ENCODE measurements at places on chromosomes 4 and X.

- DNase-seq = no peak
These were observed 81.4 kb downstream of the PRR32 start for GRCh38 chrX:126900937-126901336.

DNA sequence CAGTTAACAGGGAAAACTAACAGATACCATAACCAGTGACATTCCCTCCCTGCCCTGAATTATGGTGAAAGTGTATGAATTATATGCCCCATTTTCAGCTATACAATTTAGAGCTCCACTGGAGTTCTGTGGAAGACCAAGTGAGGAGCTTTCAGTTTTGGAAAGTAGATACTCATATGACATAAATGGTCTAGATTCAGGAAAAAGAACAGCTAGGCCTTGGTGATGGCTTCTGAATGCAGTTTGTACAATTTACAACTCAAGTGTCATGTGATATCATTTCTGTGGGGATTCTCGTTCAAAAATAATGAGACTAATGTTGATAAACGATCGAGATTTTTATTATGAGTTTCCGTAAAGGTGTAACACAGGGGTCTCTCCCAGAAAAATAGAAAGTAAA is 8.2 kb upstream of the SEC24B start:
- DNase-seq = no peak

DNA sequence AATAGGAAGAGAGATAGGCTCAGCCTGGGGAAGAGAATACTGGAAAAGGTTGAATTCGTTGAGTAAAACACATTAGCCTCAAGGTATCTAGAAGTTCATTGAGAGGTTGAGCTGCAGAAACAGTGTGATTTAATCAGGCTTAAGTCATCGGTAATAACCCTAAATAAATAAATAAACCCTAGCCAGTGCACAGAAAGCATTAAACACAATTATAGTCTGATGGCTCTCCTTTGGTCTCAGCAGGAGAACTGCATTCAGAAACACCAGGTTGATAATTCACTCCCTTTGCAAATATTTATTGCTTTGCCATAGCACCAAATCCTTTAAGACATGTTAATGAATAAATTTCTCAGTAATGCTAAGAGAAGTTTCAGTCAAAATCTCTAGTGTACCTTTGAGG is 9.6 kb downstream of the DCX start:
- no peak for DNase-seq

DNA sequence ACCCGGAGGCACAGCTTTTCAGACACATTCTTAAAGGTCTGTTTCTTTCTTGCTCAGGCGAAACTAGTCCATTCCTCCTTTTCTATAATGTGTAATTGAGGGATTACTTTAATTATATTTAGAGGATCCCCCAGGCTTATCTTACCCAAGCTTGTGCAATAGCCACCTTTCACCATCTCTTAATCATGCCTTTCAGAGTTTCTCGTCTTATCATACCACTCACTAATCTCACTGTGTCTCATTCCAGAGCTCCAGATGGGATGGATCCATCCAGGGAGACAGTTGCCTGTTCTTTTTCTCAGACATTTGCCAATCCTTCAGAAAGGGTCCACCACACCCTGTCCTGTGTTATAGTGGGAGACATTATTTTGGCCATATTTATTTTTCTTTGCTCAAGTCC is 12.5 kb downstream of the SPARCL1 start:
- no peak for DNase-seq

DNA sequence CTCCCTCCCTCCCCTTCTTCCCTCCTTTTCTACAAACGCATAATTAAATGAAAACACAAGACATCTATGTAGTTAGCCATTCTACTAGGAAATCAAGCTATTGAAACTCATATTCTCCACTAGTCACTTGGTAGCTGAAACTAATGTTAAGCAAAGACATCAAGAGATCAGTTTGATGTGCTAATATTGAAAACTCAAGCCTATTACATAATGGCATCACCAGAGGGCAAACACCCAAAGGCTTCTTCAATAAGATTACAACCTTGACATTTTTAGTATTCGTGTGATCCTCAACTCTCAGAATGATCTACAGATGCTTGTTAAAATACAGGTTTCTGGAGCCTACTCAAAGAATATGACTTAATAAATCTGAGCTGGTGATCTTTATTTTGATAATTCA is 6.2 kb upstream of the GUCY1A1 start:
- no peak for DNase-seq

DNA sequence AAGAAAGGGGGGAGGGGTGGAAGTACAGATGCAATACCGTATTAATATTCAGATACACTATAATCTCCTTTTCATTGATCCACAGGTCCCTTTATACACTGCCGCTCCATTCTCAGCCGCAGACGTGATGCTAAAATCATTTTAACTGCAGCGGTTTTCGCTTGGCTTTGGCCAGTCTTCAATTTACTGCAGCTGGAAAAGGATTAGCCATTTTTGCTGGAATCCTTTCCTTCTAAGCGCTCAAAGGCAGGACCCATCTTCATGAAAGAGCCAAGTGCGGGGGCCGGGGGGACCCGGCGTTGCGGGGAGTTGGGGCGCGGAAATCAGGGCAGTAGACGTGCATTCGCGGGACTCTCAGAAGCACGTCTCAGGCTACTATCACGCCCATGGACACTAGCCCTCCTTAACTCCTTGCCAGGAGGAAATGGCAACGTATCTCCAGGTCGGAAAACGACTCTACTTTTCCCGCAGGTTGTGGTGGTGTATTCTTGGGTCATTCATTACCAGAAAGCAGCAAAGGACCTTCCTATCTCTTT is 1.7 kb upstream of the PCDH10 start:
- no peak for DNase-seq

GRCh38 chr4:40264497-40264896 is 67.7 kb downstream of the RHOH start:
- no peak for DNase-seq

- no peak for DNase-seq
These were observed 13.5 kb downstream of the RPS6KA3 start for GRCh38 chrX:20253232-20253543.

GRCh38 chr4:163415668-163416067 is 57.9 kb downstream of the TKTL2 start:
- DNase-seq = no peak

DNA sequence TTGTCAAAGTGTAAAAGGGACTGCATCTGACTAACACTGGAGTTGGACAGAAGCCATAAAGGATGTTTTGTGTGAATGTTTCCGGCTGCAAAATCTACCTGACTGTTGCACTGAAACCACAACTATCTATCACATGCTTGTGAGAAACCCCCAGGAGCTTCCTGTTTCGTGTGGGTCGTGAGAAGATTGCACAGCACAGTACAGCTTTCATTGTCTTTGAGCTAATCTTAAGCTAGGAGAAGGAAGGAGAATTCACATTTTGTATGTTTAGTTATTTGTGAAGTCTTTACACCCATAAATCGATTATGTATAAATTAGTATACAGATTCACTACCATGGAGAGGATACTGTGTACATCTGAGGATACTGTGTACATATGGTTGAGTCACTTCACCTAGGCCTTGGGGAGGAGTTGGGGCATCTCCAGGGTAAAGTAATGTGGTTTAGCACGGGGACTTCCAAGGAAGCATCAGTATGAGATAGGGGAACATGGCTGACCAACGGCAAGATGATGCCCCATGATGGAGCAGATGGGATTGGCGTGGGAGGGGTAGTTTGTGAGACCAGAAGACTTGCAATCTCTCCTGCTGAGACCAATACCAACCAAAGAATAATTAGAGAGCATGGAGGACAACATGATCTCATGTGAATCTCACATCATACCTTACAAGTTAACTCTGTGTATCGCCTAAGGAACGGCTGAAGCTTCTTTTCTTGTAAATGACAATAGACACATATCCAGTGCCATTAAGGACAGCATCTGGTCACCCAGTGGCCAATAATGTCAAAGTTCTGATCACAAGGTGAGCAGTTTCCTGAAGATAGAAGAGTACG is 43.1 kb upstream of the FAM9C start:
- no peak for DNase-seq

GRCh38 chr4:2070421-2071251 is 11.5 kb downstream of the NAT8L start:
- DNase-seq = no peak

DNA sequence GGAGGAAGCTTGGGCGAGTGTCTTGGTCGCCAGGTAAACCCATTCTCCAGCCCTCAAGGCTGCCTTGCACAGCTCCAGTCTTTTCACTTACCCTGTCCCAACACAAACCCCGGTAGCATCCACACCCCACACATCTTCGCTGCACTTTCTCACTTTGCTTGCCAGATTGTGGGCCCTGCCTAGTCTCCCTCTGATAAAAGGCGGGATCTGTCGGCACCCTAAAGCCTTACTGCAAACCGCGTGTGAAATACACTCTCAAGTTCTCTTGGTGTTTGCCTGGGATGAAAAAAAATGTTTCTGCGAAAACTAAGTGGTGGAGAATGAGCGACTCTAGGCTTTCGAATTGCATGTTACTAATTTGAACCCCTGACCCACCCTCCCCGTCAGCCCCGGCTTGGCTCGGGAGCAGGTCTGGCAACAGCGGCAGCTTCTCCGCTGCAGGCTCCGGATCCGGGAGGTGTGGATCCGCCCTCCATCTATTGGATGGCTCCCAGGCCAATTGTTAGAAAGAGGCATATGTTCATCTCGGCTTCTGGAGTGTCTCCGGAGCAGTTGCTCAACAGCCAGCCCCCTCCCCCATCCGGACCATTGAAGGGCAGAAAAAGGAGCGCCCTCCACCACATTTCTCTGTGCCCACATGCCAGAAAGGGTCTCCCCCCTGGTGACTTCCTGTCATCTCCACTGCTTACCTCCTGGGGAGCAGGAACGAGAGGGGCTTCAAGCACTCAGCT is 3.0 kb upstream of the CITED1 start:
- DNase-seq = peak; percentile 13

- no peak for DNase-seq
These were observed 89.6 kb downstream of the SHROOM2 start for GRCh38 chrX:9875801-9876200.

DNA sequence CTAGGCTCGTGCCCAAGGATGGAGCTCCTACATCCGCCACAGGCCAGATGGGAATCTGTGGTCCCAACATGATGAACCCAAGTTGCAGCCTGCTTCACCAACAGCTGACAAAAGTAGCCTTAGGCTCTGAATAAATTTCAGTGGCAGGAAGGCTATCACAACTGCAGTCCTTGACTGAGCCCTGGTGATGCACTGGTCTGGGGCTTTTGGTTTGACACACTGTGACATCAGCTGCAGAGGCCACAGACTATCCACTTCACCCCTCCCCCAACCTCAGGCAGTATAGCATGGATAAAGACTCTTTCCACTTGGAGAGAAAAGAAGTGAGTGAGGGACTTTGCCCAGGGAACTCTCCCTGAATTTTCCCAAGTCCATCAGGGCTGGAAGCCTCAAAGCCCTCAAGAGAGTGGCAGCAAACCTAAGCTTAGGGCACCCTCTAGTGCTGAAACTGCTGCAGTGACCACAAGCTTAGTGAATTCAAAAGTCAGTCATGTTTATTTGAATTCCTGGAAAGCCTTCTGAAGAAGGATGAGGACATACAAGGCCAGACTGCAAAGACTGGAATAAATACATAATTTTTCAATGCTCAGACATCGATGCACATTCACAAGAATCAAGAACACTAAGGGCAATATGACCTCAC is 135.0 kb upstream of the TENT5D start:
- DNase-seq = no peak

GRCh38 chr4:74794382-74795010 is at the start of gene BTC:
Gene BTC (minus strand): TSS chr4:74794523. CDS start chr4:74794325, 198 bp downstream.
- DNase-seq = peak; percentile 47

- no peak for DNase-seq
These were observed 2.7 kb downstream of the PAICS start for GRCh38 chr4:56438766-56439165.

GRCh38 chr4:17058536-17058915 is 160.1 kb upstream of the LDB2 start:
- DNase-seq = no peak

- DNase-seq = peak; percentile 13
These were observed 19.9 kb upstream of the MXD4 start for GRCh38 chr4:2281575-2282343.

DNA sequence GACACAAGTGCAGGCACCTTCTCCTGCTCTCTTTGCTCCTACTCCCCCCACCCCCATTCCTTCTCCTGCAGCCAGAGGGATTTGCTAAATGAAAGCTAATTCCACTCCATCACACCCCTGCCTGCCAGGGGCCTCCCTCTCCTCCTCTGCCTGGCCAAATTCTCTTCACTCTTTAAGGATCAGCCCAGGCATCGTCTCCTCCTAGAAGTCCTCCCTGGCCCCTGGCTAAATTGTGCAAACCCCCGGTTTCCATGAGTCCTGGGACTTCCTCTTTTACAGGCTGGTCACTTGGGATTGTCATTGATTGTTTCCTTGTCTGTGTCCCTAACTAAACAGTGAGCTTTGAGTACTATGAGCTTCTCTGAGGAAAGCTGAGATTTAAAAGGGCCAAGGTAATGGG is 8.7 kb upstream of the ABLIM2 start:
- no peak for DNase-seq

DNA sequence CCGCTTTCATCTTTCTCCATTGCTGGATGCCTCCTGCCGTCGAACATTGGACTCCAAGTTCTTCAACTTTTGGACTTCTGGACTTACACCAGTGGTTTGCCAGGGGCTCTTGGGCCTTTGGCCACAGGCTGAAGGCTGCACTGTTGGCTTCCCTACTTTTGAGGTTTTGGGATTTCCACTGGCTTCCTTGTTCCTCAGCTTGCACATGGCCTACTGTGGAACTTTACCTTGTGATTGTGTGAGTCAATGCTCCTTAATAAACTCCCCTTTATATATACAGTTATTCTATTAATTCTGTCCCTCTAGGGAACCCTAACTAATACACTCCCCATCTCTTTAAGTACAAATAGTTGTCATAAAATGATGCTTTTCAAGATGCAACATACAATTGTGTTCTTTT is 595.3 kb downstream of the ARAP2 start:
- no peak for DNase-seq

DNA sequence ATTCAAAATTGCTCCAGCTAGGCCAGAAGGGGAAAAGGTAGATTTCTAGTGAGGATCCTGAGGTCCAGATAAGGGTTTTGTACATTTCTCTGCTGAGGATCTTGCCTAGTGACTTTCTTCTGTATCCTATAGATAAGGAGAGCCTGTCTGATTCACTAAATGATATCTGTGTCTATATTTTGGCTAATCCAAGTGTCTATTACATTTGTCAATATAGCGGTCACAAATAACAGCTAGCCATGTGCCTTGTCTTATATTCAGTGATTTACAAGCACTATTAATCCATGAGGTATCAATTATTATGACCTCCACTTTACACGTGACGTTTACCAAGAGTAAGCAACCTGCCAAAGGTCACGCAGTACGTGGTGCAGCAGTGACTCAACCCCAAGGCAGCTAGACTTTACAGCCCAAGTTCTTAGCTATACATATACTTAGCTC is 41.6 kb downstream of the TMEM165 start:
- no peak for DNase-seq

DNA sequence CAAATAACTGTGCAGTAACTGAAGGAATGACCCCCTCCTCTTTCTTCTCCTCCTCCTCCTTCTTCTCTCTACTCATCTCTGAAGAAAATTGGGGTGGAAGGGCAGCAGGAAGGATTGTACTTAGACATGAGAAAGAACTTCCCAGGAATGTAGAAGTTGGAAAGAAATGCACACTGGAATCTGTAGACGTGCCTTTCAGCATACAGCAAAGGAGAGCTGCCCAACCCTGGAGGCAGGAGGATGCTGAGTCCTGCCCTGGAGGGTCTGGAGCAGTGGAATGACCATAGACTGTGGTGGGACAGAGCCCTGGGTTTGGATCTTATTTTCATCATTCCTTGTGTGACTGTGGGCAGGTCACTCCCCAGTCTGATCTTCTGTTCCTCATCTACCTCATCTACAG is 80.1 kb downstream of the PJA1 start:
- DNase-seq = no peak

- no peak for DNase-seq
These were observed 96.0 kb downstream of the SMARCA1 start for GRCh38 chrX:129427267-129427666.

- no peak for DNase-seq
These were observed 321.2 kb upstream of the BMP3 start for GRCh38 chr4:80709082-80709869.

Measured in SHP77 treated with DMSO at 0.1 percent for 48 hours (cell line).